ENCODE measurements at places on chromosomes 16 and 17.
A peak's percentile ranks its signal among the peaks of the same experiment; 100 is the strongest.

DNA sequence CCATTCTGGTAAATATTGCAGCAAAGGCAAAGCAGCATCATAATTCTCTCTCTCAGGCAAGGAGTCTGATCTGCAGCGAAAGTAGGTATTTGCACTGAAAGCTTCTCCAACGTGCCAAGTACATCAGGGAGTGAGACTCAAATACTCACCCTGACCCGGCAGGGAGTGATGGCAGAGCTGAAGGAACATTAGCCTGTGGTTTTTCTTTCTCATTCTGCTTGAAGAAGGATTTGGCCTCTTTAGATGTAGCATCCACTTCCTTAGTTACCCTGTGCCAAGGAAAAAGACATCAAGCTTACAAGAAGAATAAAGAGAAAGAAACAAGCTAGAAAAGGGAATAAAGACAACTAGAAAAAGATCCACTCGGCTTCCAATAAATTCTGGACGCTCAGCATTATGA is 38.4 kb downstream of the CFDP1 start:
- DNase-seq, result no peak

- DNase-seq, result peak; percentile 99
Observed at GRCh38 chr16:66152823-66153393, 213.6 kb upstream of the CDH5 start.

GRCh38 chr17:3812771-3813170 is 11.8 kb upstream of the ITGAE start:
- no peak for DNase-seq

GRCh38 chr16:23339787-23340186 is 37.7 kb downstream of the SCNN1B start:
- no peak for DNase-seq

DNA sequence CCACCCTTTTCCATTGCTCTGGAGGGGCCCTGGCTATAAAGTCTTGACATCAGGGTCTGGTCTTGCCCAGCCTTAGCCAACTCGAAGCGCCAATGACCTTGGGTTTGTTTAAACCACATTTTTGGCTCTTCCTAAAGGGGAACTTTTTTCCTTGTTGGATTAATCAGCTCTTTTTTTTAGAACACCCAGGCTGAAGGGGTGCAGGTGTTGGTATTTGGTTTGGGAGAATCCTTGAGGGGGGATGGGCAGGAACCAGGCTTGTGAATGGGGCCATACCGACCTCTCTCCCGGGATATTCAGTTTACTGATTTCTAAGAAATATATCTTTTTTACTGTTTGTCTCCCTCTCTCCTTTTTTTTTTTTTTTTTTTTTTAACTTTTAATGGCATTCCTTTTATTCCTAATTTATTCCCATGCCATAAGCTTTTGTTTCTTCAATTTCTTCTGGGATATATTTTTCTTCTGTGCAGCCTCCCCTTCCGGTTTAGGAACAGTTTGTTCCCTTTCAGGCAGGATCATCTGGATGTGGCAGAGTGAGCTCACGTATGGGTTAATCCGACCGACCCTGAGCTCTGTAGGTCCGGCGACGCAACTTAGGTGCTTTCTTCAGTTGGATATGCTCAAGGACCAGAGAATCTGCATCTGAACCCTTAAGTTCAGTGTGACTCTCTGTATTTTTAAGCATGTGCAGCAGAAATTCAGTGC is 129.5 kb downstream of the ABCC6 start:
- no peak for DNase-seq

- peak; percentile 41 for DNase-seq
Observed at GRCh38 chr17:38584350-38584925, 21.3 kb downstream of the SRCIN1 start.

GRCh38 chr16:54286366-54287130 is at the start of gene IRX3:
TSS of gene IRX3 (minus strand) at chr16:54286787. CDS start at chr16:54286050, 737 bp downstream.
- peak; percentile 96 for DNase-seq

- DNase-seq, result no peak
Observed at GRCh38 chr17:83156408-83156807, 77.0 kb downstream of the METRNL start.

GRCh38 chr16:57024894-57025680 is 35.7 kb downstream of the NLRC5 start:
- no peak for DNase-seq

GRCh38 chr16:62967163-62967562 is 930.9 kb upstream of the CDH8 start:
- DNase-seq, result no peak

- DNase-seq, result no peak
Observed at GRCh38 chr16:85134789-85135142, 22.5 kb upstream of the CIBAR2 start.

GRCh38 chr16:66988197-66988788 is at the start of gene CES4A:
TSS of gene CES4A (plus strand) at chr16:66988589. CDS start at chr16:66988773, 184 bp downstream.
- DNase-seq, result no peak

- DNase-seq, result no peak
Observed at GRCh38 chr17:4446326-4447071, 12.8 kb downstream of the SPNS3 start.

DNA sequence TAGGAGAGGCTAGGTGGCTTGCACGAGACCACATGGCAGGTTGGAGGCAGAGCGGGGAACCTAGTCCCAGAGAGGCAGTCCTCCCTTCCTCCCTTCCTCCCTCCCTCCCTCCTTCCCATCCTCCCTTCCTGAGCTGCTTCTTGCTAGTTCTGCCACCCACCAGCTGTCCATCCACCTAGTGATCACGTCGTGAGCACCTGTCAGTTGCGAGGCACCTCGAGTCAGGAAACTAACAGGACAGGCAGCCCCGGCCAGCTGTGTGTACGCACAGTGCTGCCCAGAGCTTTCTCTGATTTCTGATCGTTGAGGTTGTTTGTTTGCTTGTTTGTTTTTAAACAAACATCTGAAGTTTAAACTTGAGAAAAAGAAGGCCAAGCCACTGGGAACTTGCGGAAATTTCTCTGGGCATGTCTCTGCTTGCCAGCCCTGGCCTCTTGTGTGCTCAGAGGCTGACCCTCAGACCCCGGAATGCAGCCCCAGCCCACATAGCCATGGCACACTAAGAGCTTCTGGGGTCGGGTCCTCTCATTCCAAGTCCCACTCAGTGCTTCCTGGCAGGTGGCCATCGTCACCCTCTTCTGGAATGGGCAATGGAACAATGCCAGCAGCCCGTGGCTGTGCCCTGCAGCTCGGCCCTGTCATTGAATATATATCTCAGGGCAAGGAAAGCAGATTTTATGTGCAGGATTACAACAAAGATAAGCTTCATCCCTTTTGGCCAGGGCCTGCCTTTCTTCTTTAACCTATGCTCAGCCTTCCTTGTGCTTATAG is 174.0 kb downstream of the KATNIP start:
- DNase-seq, result no peak

DNA sequence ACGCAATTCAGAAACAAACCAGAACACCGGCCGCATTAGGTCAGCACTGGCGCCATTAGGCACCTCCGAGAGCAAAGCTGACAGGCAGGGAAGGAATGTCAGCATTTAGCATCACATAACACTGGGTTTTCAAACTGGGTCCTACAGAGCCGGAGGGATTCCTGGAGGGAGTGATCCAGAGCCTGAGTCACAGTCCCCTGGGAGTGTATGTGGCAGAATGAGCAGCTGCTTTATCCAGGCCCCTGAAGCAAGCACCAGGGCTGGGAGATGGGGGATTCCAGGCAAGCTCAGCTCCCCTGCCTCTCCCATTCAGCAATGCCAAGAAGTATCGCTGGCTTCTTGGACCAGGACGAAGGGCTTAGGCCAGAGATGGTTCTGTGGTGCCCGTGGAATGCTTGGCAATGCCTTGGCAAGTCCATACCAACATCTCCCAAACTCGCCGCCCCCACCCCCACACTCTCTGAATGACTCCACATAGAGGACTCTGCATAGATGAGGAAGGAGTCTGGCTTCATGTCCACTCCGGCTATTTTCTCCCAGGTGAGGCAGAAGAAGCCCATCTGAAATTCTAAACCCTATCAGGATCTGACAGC is 20.4 kb downstream of the GAS7 start:
- DNase-seq, result peak; percentile 97

GRCh38 chr16:2973093-2973492 is 3.9 kb downstream of the PAQR4 start:
- no peak for DNase-seq

- DNase-seq, result peak; percentile 67
Observed at GRCh38 chr17:77128896-77129567, 11.7 kb upstream of the SEC14L1 start.

GRCh38 chr16:28301154-28301553 is 8.8 kb downstream of the SBK1 start:
- DNase-seq, result no peak

DNA sequence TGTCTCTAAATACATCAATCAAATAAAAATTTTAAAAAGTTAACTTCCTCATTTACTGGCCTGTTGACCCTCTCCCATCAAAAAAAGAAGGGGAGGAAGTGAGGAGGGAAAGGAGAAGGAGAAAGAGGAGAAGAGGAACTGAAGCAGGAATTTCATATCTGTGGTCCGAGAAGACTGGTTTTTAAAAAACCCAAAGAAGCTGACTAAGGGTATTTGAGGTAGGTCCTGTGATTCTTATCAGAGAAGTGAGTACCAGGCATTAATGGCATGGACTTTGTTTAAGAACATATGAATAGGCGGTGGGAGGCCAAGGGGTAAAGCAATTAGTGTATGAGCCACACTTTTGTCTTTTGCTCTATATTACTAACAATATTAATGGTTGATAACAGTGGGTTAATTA is 2.0 kb downstream of the SLC46A1 start:
- no peak for DNase-seq

DNA sequence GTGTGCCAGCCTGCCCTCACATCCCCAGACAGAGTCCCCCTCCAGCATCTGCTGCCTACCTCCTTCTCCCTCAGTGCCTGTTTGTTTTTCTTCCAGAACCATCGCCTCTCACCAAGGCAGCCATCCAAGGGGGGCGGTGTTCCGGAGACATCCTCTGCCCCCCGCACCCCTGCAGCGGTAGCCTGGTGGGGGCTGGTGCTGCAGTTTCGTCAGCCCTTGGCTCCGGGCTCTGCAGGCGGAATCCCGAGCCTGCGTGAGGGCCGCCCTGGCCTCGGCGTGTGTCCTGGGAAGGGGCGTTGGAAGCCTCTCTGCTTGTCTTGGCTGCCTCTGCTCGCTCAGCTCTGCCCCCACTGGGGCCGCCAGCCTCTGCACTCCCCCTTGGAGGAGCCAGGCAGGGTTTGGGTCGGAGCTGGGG is 126.0 kb upstream of the CIBAR2 start:
- peak; percentile 93 for DNase-seq

DNA sequence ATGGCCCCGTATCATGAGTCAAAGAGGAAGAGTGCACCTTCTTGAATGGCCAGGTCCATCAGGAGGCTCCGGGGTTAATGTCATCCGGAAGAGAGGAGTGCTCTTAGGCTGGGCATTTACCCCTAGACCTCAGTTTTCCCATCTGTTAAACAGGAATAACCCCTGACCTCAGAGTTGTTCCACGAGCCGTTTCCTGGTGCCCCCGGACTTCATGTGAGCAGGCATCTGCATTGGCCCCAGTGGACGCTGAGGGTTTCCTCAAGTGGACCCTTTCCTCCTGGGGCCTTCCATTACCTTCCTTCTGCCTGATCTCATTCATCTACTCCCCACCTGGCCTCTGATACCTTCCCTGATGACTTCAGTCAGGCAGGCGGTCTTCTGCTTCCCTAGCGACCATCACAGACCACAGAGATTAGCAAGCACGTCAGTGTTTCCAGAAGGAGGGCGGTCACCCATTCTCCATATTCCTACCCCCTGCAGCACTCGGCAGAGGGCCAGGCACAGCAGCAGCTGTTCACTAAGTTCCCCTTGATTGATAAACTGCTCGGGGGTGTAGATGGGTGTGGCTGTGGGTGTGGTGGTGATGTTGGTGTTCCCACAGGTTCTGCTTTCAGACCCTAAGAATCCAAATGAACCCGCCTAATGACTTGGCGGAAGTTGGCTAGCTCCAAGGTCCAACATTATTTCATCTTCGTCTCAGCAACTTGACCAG is 346.6 kb upstream of the TNRC6C start:
- DNase-seq, result no peak

DNA sequence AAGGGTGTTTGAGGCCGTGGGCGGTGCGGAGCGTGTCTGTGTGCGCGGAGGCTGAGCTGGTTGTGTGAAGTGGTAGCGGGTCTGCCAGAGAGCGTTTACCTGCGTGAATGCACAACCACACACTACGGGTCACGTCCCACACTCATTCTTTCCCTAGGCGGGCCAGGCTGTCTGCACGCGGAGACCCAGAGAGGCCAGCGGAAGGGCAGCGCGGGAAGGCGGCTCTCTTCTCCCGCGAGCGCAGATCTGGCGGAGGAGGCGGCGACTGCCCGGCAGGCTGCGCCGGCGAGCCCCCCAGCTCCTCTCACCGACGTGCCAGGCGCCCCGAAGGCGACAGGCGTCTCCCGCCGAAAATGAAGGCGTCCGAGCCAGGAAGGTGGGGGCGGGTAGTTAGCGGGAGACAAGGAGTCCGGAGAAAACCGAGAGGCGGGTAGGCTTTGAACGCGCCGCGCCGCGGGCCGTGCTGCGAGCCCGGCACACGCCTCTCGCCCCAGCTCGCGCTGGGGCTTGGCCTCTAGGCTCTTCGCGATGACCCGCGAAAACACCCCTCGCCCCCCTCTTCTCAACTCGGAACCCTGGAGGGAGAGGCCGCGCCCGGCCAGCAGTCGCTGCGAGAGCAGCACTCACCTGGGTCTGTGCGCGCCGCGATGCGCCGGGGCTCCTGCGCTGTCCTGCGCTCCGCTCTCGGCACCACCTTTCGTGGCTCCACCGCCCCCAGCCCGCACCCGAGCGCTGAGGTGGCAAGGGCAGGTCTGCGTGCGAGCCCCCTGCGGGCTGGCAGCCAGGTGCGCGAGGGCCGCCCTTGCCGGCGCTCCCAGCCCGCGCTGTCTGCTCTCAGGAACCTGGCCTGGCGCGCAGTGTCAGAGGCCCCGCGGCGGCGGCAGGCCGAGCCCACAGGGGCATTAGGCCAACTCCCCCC is 2.0 kb upstream of the FOXF1 start:
- no peak for DNase-seq

DNA sequence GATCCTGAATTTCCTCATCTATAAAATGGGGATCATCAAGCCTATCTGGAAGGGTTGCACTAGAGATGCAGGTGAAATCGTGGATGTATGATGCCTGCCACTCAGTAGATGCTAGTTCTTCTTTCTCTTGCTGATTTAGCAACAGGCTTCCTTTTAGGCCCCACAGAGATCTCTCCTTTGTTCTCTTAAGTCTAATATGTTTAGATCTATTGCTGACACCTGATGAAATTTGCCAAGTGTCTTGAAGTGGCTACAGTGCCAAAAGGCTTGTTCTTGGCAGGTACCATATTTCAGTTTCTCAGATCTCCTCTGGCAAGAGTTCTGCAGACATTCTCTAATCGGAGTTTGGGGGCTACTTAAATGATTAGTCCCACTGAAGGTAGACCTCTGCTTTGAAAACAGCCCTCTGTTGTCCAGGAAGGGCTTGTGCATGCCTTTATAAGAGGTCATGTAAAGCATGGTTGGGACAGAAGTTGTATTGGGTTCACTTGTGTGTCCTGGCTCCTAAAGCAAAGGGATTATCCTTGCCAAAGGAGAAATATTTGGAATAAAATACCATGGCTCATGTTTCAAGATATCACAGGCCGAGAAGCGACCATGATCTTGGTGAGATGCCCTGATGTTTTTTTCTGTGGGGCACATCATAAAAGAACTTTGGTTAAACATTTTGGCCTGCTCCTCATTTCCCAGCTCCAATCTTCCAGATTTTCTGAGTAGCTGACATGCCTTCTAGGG is 234.0 kb downstream of the MSI2 start:
- no peak for DNase-seq

Data from fibroblast of skin of back (primary cell).